ENCODE measurements at places on chromosomes 7 and 10.

DNA sequence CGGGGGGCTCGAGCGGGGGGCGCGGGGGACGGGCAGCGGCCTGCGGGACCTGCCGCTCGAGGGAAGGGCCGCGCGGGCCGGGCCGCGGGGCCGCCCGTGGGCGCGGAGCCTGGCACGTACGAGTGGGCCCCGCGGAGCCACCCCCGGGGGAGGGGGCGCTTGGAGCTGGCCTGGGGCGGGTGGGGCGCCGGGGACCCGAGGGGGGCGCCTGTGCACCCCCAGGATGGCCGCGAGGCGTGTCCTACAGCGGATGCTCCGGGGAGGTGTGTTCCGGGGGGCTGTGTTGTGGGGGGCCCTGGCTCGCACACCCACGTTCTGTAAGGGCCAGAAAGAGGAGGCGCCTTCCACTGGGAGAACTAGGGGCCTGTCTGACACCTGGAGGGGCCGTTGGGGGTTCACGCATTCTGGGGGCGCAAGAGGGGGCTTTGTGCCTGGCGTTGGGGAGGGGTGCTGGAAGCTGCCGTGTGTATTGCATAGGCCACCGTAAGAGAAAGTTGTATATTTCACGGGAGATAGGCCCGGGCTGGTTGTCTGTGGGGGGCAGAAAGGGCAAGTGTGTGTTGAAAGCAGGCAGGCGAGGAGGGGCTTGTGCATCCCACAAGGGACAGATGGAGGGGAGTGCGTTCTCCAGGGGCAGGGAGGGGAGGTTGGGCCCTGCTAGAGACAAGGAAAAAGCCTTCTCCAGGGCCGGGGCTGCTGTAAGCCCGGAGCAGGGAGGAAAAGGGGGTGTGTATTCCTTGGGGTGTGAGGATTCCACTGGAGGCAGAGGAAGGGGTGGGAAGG is 663 bp downstream of the VPS37D start:
- DNase-seq = no peak

DNA sequence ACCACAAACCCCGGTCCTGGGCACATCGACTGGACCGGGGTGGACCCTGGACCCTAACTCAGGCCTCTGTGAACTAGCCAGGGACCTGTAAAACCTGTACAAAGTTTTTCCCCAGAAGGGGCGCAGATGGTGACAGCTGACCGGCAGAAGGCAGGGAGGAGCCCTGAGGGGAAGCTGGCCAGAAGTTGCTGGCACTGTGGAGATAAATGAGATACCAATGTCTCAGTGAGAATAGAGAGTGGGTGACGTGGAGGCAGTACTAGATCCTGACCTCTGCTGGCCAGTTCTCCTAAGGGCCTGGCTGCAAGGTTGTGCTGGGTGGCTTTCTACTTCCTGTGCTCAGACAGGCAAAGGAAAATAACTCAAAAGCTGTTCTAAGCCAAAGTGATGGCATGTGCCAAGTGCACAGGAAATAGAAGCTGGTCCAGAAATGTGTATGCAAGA is 10.6 kb upstream of the TSPAN14 start:
- DNase-seq = no peak

GRCh38 chr10:62893036-62893435 is 76.9 kb upstream of the EGR2 start:
- no peak for DNase-seq

DNA sequence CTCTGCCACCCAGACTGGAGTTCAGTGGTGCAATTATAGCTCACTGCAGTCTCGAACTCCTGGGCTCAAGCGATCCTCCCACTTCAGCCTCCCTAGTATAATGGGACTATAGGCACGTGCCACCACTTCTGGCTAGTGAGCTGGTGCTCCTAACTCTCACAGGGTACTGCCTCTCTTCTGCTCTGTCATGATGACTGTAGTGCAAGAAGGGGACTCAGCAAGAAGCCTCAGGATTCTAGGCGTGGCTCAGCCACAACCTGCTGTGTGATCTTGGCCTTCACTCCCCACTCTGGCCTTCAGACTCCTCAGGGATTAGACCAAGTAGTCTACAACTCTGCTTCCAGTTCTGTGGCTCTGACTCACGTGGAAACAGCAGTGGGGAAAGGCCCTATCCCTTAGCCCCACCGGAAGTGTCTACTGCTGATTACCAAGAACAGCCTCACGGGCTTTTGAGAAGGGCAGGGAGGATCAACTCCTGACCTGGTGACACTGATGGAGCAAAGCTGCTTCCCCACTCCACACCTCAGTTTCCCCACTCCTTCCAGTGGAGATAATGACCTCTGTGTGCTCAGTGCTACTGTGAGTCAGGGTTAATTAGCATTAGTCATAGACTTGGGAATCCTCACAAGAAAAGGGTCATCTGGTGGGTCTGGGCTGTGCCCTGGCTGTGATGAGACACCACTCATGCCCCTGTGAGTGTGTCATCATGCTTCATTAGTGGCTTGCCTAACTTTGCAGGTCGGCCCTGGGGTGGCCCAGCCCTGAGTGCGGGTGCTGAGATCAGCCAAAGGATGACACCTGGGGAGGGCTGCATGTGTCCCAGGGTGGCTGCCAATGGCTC is 41.1 kb downstream of the ZC3HC1 start:
- DNase-seq = no peak

GRCh38 chr10:25818751-25819150 is 115.3 kb upstream of the MYO3A start:
- DNase-seq = no peak

- no peak for DNase-seq
Measured at GRCh38 chr10:6889718-6890117, 309.6 kb upstream of the PRKCQ start.

DNA sequence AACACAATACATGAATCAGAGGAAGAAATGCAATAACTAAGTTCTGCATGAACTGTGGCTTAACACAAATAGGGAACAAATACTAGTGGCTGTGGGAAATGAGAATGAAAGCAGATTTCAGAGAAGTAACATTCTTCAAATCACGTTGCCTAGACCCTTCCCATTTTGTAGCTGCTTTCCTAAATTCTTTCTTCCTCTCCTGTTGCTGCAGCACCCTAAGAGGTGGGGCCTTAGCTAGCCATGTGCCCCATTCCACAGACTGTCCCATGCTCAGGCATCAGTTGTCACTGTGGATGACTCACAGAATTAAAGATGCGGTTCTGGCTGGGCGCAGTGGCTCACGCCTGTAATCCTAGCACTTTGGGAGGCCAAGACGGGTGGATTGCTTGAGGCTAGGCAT is 704.7 kb upstream of the C7orf33 start:
- DNase-seq = no peak

DNA sequence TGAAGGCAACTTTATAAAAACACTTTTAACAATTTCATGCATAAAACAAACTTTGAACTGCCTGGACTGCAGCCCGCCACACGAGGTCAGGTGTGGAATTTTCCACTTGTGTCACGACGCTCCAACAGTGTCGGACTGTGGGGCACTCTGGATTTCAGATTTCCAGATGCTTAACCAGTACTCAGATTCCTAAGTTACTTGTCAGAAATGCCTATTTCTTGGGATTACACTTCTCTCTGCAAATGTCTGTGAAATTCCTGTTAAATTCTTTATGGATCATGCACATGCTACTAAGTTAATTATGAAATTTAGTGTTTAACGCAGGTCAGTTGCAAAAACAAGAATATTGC is 473 bp upstream of the GPER1 start:
- no peak for DNase-seq

DNA sequence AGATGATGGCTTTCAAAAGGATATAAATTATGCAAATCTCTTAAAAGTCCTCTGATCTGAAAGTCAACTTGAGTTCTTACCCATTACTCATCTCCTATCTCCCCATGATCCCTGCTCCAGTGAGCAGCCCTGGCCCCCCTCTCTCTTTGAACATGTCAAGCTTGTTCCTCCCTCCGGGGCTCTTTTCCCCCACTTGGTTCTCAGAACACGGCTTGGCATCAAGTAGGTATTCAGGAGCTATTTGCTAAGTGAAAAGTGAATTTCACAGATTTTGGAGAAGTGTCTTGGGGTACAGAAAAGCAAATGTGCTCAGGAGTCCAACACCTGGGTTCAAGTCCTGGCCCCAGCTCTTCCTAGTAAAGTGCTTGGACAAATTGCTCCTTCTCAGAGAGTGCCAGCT is 98.3 kb upstream of the CTBP2 start:
- no peak for DNase-seq

DNA sequence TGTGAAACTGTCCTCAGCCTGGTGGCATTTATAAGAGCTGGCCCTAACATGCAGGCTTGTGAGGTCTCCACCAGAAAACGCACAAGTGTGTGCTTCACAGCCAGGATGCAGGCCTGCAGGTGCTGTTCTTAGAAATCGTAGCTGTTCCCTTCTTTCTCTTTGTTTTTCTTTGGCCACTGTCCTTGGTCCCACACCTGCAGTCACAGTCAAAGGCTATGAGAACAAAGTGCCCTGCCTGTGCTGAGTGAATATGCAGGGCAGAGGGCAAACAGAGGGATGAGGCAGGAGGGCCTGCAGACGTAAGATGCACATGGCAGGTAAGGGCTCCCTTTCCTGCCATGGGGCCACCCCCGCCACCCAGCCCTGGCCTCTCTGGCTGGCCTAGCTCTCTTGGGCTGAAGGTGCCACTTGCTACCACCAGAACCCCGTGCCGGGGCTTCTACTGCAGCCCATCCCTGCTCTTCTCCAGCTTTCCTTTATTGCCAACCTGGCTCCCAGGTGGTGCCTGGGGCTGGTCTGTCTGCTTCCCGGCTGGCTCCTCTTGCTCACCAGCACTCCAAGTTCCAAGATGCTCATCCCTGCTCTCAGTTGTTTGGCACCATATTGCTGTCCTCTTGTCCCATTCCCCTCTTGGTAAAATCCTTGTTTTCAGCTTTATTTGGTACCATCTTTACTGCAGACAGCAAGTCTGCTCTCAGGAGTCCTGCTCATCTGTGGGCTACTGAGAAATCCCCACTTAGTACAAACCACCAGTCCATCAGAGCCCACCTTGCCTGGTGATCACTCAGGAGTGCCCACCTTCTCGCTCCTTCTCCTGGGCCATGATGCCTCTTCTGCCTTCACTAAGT is 308.1 kb upstream of the ZMIZ1 start:
- DNase-seq = no peak

- DNase-seq = no peak
Measured at GRCh38 chr7:11784769-11785536, 47.0 kb downstream of the THSD7A start.

GRCh38 chr10:3879073-3879472 is 94.1 kb upstream of the KLF6 start:
- DNase-seq = no peak

DNA sequence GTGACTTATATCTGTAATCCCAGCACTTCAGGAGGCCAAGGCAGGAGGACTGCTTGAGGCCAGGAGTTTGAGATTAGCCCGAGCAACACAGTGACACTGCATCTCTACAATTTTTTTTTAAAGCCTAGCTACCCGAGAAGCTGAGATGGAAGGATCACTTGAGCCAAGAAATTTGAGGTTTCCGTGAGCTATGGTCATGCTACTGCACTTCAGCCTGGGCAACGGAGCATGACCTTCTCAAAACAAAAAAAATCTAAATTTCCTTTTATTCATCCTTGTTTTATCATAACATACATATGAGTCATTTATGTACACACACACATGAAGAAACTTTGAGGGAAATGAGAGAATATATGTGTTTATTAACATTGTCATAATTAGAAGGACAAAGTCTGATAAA is 277.5 kb upstream of the MAGI2 start:
- no peak for DNase-seq

DNA sequence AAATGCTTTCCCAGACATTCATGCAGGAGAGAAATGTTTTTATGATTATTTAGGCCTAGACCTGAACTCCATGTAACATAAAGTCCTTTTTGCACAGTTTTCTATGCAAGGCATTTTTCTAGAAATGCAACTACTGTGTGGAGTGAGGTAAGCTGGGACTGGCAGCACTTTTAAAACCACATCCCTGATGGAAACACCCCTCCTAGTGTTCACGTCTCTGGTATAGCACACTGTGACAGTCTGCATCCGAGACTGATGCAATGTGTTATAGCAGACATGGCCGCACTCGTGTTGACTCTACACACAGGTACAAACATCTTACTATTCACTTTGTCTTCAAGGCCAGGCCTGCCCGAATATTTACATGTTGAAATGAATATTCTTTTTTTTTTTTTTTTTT is 19.3 kb upstream of the ERCC6 start:
- no peak for DNase-seq

GRCh38 chr7:157554393-157555238 is 217.8 kb downstream of the DNAJB6 start:
- DNase-seq = no peak

- no peak for DNase-seq
Measured at GRCh38 chr10:323651-324293, 188.5 kb downstream of the ZMYND11 start.

DNA sequence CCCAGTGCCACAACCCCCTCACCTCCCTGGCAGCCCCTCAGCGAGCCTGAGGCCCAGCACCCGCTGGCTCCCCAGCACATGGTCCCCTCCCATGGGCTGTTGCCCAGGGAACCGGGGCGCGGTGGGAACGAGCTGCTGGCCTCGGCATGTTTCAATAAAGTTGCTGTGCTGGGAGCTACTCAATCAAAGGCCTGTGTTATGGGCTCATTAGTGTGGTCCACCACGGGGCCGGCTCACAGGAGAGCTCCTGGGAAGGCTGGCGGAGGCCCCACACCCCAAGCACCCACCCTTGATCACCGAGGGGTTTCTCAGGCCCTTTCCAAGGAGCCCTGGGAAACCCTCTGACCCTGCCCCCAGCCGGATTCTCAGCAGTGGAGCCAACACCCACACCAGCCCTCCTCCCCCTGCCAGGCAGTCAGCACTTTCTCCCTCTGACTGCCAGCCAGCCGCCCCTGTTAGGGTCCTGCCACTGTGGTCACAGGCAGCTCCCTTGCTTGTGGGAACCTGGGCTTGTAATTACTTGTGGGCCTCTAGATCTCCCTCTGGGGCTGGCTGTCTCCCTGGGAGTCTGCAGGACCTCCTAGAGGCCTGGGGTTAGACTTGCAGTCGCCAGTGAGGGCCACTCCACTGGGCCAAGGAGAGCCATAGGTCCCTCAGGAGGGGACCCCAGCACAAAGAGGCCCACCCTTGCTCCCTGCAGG is 24.8 kb upstream of the TRIM8 start:
- DNase-seq = no peak

GRCh38 chr7:148773334-148773733 is 74.6 kb downstream of the CUL1 start:
- peak; percentile 93 for DNase-seq

- DNase-seq = no peak
Measured at GRCh38 chr10:71347587-71348395, 28.7 kb downstream of the SLC29A3 start.

GRCh38 chr10:35706959-35707358 is 64.9 kb upstream of the FZD8 start:
- DNase-seq = no peak

DNA sequence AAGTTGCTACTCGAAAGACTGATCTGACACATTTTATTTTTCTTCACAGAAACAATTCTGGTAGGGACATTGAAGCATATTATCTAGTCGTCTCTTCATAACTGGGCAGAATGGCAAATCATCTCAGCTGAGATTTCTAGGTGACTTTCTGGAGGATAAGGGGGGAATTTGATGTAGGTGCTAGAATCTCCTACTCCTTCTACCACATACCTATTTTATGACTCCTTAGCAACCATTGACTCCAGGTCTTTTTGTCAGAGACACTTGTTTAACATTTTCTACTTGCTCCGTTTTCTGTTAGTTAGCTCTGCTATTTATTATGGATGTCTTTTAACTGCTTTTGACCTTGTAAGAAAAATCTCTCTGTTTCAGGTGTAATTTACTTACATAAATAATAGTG is 380.9 kb upstream of the SEMA3C start:
- DNase-seq = no peak

GRCh38 chr7:35866186-35866585 is 65.3 kb downstream of the SEPTIN7 start:
- DNase-seq = no peak

All from SK-N-MC (cell line).